NCI-H510A (cell line): ENCODE measurements at places on chromosomes 4 and X.

DNA sequence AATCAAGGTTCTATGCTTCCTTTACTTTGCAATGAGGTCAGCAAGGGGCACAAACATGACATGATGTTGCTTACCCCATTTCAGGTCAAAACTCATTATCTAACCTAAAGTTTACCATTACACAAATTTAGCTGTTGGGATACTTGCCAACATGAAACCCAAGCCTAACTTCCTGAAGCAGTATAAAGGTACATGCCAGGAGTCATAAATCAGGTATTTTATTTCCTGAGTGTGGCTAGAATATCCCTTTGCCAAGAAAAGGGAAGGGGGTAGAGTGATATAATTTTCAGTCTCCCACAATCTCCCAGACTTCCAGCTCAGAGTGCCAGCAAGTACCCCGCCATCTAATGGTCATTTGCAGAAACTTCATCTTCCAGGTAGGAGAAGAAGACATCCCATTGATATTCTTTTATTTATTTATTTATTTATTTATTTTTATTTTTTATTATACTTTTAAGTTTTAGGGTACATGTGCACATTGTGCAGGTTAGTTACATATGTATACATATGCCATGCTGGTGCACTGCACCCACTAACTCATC is 136.6 kb downstream of the NEXMIF start:
- no peak for DNase-seq

GRCh38 chr4:183333983-183334382 is 11.8 kb upstream of the CLDN24 start:
- no peak for DNase-seq

DNA sequence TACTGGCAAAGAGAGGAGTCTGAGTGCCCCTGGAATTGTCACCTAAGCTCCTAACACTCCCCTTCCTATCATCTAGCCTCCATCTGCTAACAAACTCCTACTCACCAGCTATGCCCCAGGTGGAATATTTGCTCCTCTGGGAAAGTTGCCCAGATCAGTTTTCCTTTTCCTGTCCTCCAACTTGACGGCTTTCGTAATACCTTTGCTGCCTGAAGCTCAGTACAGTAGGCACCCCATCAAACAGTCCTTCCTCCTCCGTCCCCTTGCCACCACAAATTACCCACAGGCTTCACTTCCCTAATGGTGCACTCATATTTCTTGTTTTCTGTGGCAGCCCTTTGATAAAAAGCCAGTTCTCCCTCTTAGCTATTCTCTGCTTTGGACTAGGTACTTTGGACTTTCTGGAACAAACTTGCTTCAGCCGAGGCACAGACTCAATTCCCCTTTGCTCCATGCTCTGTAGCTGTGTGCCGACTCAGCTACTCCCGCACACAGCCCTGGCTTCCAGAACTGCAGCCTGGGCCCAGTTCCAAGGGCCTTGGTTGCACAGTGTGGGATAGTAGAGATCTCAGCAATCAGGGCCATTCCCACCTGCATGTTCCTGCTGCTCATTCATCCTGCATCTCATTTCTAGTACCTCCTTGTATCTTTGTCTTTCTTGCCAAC is 605.1 kb downstream of the BCOR start:
- DNase-seq = no peak

- no peak for DNase-seq
Measured at GRCh38 chr4:20870436-20870835, 170.2 kb downstream of the PACRGL start.

GRCh38 chrX:153908219-153908860 is 3.9 kb downstream of the AVPR2 start:
- DNase-seq = no peak

- DNase-seq = no peak
Measured at GRCh38 chr4:6695660-6696610, 2.3 kb downstream of the S100P start.

- no peak for DNase-seq
Measured at GRCh38 chrX:15499976-15500375, 631 bp upstream of the BMX start.

GRCh38 chr4:117084866-117085701 is at the start of gene TRAM1L1:
Gene TRAM1L1 (minus strand): TSS chr4:117085576. CDS start chr4:117085393, 183 bp downstream.
- peak; percentile 41 for DNase-seq

DNA sequence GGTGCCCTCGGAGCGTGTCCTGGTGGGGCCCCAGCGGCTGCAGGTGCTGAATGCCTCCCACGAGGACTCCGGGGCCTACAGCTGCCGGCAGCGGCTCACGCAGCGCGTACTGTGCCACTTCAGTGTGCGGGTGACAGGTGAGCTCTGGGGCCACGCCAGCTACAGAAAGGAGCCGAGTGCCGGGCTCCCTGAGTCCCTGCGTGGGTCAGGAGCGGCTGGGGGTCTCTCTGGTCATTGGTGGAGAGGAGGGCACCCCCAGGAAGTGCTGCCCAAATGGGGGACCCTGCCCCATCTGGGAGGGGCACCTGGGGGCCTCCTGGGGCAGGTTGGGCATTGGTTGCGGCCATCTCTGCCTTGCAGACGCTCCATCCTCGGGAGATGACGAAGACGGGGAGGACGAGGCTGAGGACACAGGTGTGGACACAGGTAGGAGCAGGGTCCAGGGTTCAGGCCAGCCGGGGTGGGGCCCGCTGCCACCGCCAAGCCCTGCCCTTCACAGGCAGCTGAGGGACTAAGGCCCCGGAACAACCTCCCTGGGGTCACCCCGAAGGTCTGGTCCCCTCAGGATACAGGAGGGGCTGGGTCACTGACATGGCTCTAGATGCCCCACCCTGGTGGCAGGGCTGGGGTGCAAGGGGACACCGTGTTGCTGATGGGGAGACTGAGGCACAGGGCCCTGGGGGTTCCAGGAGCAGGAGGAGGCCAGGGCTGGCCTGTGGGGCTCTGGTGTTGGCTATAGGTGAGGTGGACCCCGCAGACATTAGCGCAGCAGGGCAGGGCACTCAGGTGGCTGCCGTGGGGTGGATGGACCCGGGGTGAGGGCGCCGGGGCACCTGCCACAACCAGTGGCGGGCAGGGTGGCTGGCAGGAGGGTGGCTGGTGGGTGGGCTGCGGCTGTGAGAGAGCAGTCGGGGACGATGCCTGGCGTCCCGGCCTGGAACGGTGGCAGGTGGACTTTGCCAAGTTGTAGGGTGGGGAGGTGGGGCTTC is 6.6 kb downstream of the FGFR3 start:
- no peak for DNase-seq

DNA sequence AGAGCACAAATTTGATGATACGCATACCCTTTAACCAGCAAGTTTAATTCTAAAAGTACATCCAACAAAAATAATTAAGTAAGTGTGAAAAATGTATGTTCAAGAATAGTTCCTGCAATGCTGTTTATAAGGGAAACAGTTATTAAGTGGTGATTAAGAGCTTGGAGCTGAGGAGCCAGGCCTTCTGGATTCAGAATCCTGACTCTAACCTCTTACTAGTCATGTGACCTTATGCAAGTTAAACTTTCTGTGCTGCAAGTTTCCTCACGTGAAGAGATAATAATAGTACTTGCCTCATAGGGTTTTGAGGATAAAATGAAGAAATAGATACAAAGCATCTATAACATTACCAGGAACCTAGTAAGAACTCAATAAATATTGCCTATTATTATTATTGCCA is 77.7 kb downstream of the FAM13A start:
- no peak for DNase-seq

- no peak for DNase-seq
Measured at GRCh38 chr4:82437285-82438005, 7.1 kb downstream of the ENOPH1 start.

GRCh38 chr4:59818656-59819055 is 1381.5 kb upstream of the ADGRL3 start:
- DNase-seq = no peak

DNA sequence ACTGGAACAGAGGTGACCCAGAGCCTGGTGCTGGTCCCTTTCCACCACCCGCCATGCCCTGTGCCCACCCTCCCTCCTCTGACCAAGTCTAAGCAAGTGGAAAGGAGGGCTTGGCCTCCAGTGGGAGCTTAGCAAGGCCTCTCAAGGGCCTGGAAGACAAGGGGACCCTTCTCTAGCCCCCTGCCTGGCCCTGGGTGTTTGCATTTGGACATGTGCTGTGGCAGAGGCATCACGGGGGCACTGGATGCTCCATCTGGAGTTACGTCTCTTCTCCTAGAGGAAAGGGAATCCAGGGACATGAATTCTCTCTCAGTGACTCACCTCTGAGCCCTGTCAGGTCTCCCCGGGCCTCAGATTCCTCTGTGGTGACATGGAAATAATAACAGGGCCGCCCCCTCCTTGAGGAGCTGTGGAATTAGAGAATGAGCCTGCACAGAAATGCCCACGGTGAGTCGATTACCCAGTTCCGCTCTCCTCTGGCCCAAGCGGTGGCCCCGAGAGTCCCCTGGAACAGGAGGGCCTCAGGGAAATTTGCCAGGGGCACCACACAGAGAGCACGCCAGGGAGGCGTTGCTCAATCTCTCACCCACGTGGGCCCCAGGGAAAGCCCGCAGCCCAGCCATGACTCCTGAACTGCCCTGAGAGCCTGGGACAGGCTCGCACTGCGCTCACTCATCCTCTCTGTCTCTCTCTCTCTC is 189.6 kb downstream of the BCOR start:
- DNase-seq = no peak

DNA sequence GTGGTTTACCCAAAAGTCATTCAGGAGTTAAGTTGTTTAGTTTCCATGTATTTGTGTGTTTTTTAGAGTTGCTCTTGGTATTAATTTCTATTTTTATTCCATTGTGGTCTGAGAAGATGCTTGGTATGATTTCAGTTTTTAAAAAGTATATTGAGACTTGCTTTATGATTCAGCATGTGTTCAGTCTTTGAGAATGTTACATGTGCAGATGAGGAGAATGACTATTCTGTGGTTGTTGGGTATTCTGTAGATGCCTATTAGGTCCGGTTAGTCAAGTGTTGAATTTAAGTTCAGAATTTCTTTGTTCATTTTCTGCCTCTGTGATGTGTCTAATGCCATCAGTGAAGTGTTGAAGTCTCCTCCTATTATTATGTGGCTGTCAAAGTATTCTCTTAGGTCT is 249.4 kb downstream of the ARHGAP10 start:
- DNase-seq = no peak

DNA sequence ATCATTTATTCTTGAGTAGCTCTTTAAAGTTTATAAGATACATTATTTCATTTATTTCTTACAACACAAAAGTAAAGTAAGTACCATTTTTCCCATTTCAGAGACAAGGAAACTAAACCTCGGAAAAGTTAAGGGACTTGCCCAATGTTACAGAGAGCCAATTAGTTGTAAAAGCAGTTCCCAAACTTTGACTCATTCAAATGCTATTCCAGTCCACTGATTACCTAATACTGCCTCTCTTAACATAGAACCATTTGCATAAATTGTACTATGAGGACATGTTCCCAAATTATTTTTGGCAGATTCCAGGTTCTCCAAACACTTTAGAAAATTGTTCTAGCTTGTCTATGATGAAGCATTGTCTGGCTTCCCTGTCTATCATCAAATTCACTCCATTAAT is 45.6 kb upstream of the GRIA3 start:
- DNase-seq = no peak
